ENCODE measurements at places on chromosomes 13 and 19.

- DNase-seq: no peak
Measured at GRCh38 chr13:108305655-108306054, 36.1 kb downstream of the TNFSF13B start.

DNA sequence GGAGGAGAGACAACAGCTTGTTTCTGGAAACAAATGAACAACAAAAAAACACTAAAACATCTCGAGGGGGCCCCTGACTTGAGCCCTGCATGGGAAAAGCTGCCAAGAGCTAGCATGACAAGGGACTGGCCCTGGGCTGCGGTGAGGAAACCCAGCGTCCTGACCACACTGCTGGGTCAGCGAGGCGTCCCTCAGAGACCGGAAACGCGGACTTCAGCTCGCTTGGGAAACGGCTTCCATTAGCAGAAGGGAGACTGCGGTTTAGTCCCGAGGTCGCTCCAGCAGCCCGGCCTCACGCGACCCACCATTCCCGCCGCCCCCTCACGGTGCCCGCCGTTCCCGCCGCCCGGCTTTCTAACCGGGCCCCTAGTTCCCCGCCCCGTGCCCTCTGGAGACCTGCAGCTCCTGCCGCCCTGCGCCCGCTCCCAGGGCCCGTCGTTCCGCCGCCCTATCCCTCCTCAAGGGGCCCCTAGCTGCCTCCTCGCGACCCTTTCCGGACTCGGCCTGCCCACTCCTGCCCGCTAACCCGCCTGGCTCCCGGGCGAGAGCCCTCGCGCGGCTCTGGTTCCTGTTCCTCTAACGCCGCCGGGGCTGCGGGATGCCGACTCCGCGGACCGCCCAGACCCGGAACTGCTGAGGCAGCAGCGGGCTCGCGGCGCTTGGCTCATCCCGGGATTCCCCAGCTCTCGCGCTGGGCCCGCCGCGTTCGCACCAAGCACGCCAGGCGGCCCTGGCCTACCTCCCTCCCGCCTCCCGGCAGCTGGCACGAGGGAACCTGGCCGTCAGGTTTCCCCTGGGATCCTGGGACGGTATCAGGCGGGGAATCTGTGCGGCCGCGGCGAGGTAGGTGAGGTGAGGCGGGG lies at the start of gene CCDC122:
Gene CCDC122, minus strand, starts transcription at position 849 of the 863 bp plus-strand sequence. CDS start 10,364 bp downstream, outside the sequence.
- peak; percentile 90 for DNase-seq

GRCh38 chr19:10835754-10836478 lies at the start of gene TMED1:
TMED1 (minus strand) TSS chr19:10836212; CDS start chr19:10836191, 21 bp downstream.
- DNase-seq: peak; percentile 99

DNA sequence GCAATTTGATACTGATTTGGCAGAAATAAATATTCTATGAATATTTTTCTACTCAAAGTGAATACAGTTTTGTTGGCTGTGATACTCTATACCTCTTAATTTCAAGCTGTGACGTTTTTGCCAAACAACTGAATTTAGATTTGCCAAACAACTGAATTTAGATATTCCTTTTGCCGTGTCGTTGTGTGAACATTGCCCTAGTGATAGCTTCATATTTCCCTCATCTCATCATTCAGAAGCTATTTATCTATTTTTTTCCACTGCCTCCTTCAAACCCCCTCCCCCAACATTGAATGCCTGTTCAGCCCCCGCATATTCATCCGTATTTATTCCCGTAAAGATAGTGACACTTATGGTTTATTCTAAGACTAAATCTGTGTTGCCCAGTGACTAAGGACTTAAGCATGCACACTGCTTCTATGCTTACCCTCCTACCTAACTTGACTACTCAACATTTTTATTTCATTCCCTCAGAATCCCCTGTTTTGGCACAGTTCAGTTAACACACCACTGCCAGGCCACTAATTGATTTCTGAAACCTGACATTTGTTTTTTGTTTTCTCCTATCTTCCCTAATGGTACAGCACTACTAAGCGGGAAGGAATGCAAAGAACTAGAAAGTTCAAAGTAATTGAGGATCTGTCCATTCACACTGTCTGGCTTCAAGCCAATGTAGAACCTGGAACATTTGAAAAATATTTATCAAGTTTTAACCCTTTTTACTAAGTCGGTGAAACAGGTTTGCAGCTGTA lies 2.8 kb upstream of the KLF5 start:
- DNase-seq: peak; percentile 67

GRCh38 chr19:46875234-46875633 lies 14.4 kb downstream of the ARHGAP35 start:
- DNase-seq: no peak

GRCh38 chr19:55461974-55462626 lies 658 bp upstream of the ISOC2 start:
- peak; percentile 47 for DNase-seq

- peak; percentile 77 for DNase-seq
Measured at GRCh38 chr13:97259798-97260714, 37.9 kb downstream of the MBNL2 start.

- DNase-seq: no peak
Measured at GRCh38 chr13:24784319-24784718, 20.4 kb downstream of the RNF17 start.

- no peak for DNase-seq
Measured at GRCh38 chr13:29046588-29046987, 226.4 kb downstream of the MTUS2 start.

DNA sequence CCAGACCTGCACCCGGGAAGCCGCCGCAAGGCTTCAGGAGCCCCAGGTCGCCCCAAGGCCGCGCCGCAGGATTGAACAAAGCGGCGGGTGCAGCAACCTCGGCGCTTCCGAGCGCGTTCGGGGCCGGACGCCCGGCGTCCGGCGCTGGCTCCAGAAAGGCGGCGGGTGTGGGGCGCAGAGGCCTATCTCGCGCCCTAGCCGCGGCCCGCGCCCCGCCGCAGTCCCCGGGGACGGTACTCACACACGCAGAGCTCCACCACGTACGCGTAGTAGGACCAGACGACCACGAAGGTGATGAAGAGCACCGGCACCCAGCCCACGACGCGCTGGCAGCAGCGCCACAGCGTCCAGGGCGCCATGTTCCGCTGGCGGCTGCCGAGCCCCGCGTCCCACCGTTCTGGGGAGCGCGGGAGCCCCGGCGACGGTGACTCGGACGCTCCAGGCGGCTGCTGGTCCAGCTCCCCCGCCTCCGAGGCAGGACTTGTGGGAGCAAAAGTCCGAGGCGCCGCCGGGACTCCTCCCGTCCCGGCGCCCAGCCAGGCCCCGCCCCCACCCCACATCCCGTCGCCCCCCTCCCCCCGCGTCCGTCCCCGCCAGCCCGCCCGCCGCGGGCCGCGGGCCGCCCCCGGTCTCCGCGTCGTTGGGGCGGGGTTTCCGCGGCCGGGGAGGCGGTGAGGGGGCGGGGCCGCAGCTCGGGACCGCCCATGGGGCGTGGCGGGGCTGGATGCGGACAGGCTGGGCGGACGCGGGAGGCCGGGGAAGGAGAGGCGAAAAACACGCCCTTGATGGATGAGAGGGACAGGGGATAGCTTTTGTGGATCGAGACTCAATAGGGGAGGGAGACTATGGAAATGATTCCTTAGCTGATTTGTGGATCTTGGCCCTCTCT lies at the start of gene ZDHHC20:
Gene ZDHHC20, minus strand, starts transcription at position 491 of the 889 bp plus-strand sequence. Its CDS starts 132 bp downstream, at position 359.
- peak; percentile 81 for DNase-seq

GRCh38 chr19:3041761-3042620 lies 12.9 kb upstream of the TLE2 start:
- DNase-seq: no peak

- no peak for DNase-seq
Measured at GRCh38 chr19:49004133-49004532, 10.4 kb downstream of the RUVBL2 start.

- peak; percentile 68 for DNase-seq
Measured at GRCh38 chr19:29841559-29842367, 30.0 kb downstream of the CCNE1 start.

DNA sequence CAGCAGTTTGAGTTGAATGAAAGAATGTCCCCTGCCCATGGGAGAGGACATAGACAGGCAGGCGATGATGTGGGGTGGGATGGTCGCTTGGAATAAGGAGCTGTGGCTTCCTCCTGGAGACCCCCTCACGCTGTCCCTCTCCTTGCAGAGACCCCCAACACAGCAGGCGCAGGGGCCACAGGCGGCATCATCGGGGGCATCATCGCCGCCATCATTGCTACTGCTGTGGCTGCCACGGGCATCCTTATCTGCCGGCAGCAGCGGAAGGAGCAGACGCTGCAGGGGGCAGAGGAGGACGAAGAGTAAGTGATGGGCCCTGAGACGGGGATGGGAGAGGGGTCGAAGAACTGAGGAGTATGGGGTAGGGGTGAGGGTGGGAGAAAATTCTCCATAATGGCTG lies 9.0 kb upstream of the TOMM40 start:
- no peak for DNase-seq

GRCh38 chr13:67619351-67619994 lies 389.3 kb upstream of the PCDH9 start:
- DNase-seq: peak; percentile 26

GRCh38 chr19:8244442-8244841 lies 35.3 kb downstream of the CERS4 start:
- DNase-seq: no peak

- no peak for DNase-seq
Measured at GRCh38 chr13:114258589-114258988, 22.8 kb upstream of the UPF3A start.

DNA sequence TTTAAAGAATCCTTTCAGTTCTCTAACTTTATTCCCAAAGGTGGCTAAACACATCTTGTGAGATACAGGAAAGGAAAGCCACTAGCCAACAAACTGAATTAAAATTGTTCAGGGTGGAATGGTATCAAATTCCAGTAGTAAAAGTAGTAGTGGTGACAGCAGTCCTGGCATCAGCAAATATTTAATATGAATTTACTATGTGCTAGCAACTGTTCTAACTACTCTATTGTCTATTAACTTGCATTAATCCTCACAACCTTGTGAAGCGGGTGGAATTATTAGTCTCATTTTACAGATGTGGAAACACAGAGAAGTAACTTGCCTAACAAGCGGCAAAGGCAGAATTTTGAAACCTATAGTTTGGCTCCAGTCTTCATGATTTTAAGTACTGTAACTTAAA lies 130.1 kb downstream of the KLF12 start:
- no peak for DNase-seq

DNA sequence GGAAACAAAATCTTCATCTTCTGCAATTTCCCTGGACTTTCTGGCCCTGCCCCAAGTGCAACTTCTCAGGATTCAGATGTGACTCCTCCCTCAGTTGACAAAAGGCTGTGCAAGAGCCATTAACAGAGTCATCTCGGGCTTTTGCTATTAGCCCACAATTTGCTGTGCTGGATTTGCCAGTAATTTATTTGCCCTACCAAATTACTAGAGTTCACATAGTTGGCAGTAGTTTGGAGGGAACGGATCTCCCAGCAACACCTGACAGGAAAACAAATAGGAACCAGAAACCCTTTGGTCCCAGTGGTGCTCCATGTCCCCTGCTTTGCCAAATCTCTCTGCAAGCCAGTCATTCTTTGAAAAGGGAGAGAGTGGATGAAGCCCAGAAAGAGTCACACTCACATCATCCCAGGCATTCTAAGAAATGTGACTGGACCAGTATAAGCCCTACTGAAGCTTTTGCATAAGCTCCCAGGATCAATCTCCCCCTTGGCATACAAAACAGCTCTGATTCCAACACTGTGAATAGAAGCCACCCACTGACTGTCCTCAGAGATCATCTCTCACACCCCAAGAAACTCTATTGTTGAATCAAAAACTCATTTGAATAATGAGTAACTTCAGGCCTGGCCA lies 350.1 kb upstream of the NBEA start:
- DNase-seq: no peak

- peak; percentile 48 for DNase-seq
Measured at GRCh38 chr13:37656247-37656940, 57.8 kb upstream of the POSTN start.

GRCh38 chr13:48275507-48275906 lies 28.0 kb upstream of the RB1 start:
- DNase-seq: no peak

DNA sequence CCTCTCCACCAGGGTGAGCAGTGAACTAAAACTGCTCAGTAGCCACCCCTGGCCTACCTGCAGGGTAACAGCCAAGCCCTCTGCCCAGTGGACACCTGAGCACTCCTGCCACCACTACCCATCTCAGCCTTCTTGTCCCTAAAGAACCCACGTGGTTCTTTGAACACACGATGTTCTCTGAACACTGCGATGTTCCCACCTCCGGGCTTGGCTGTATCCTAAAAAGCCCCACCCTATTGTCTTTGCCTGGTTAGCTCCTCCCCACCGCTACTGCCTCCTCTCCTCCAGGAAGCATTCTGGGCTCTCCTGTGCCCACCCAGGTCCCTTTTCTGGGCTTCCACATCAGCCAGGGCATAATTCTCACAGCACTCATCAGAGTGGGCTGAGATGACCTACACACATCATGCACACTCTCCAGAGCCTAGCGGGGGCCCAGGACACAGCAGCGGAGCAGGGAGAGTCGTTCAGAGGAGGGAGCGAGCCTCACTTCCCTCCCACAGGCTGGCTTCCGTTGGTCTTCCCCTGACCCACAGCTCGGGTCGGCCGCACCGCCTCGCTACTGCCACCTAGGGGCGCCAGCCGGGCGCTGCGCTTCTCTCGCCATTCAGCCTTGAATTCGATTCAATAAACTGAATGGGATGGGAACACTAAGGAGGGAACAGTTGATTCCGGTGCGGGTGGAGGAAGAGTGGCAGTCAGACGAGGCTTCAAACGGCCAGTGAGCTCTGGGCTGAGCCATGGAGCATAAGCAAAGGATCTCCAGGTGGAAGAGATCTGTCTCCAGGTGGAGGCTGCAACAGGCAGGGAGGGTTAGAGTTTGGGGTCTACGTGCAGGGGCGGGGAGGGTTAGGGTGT lies 3.2 kb downstream of the ELAVL1 start:
- DNase-seq: peak; percentile 74

- DNase-seq: no peak
Measured at GRCh38 chr13:76638181-76638580, 248.0 kb downstream of the KCTD12 start.

GRCh38 chr13:74253161-74253560 lies 119.0 kb upstream of the KLF12 start:
- DNase-seq: no peak

DNA sequence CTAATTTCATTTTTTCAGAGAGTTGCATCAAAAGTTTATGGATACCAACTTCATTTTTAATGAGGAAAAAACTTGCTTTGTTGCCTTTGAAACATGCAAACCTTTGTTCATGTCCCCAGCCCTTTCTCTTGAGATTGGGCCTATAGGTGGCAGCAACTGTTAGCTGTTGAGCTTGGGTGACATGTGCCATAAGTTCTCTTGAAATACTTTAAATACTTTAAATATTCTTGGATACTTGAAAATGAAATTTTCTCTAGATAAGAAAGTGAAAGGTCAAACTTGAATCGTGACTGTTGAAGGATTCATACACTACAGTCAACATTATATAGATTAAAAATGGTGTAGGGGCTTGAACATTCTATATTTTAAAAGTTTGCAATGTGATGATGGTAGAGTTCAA lies 294.9 kb downstream of the NDFIP2 start:
- DNase-seq: peak; percentile 70

Measured in myocyte (in vitro differentiated cells).